ENCODE measurements at places on chromosomes 11 and 22.

- DNase-seq, result peak; percentile 14
Observed at GRCh38 chr22:22700631-22701030, 56.2 kb downstream of the GGTLC2 start.

DNA sequence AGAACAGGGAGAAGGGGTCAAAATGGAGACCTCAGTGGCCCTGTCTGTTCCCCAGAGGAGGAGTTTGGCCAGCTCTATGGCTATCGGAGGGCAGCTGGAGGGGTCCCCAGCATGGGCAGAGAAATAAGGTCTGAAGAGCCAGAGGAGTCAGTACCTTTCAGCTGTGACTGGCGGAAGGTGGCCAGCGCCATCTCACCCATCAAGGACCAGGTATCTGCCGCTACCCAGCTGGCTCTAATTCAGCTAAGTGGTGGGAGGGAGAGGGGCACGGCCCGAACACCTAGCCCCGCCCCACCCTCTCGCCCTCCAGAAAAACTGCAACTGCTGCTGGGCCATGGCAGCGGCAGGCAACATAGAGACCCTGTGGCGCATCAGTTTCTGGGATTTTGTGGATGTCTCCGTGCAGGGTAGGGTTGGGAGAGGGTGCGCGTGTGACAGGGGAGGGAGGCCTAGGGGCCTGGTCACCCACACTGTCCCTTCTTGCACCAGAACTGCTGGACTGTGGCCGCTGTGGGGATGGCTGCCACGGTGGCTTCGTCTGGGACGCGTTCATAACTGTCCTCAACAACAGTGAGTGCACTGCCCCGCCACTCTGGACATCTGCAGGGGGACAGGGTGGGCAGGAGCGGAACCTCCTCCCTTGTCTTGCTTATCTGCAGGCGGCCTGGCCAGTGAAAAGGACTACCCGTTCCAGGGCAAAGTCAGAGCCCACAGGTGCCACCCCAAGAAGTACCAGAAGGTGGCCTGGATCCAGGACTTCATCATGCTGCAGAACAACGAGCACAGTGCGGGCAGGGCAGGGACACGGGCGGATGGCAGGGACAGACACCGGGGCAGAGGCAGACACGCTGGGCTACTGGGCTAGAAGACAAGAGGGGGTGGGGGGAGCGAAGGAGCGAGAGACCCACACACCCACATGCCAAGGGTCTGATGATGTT lies 2.8 kb downstream of the CTSW start:
- no peak for DNase-seq

DNA sequence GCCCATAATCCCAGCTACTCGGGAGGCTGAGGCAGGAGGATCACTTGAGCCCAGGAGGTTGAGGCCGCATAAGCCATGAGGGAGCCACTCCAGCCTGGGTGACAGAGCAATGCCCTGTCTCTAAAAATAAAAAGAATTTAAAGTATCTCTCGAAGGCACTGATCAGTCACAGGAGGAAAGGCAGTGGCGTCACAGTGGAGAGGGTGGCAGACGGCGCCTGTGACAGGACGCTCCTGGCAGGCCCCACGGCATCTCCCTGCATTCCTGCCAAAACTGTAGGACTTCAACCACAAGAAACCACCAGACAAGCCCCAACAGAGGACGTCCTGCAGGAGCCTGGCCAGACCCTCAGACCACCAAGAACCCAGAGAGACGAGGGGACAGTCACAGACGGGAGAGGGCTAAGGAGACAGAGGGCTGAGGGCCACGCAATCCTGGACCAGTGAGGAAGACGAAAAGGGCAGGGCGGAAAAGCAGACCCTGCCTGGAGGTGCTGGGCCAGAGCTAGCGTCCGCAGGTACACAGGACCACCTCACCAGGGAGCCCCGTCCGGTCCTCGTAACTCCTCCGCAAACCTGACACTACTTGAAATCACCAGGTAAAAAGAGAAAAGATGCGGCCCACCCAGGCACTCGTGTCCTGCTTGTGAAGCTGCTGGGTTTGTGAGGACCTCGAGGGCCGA lies 5.9 kb downstream of the RNH1 start:
- DNase-seq, result no peak

GRCh38 chr11:76857781-76858410 lies 2.8 kb upstream of the ACER3 start:
- no peak for DNase-seq

DNA sequence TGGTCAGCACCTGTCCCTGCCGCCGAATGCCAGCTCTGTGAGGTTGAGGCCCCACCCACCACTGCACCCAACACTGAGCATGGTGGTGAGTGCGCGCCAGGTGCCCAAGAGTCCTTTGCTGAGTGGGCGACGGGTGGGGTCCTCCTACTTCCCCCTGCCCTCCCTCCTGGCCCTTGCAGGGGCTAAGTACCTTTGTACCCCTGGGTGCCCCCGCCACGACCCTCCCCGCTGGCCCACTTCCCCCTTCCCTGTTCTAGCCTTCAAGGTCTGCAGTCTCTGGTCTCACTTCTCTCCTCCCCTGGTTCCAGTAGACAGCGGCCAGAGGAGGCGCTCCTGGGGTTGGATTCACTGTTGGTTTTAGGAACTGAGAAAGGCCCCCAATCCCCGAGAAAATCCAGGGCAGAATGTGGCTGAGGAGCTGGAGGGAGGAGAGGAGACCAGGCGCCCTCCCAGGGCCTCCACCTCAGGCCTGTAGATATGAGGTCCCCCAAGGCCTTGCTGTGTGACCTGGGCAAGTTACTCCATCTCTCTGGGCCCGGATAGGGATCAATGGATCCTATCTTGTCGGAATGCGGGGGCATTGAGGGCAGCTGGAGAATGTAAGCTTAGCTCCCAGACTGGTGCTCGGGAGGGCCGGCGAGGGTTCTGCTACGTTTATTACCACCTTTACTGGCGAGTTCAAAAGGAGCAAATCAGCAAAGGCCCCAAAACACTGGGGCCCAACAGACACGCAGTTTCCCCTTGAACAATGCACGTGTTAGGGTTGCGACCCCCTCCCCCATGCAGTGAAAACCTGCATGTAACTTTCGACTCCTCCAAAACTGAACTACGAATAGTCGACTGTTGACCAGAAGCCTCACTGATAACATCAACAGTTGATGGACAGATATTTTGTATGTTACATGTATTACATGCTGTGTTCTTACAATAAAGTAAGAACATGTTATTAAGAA lies 31.9 kb upstream of the SMIM38 start:
- peak; percentile 63 for DNase-seq

DNA sequence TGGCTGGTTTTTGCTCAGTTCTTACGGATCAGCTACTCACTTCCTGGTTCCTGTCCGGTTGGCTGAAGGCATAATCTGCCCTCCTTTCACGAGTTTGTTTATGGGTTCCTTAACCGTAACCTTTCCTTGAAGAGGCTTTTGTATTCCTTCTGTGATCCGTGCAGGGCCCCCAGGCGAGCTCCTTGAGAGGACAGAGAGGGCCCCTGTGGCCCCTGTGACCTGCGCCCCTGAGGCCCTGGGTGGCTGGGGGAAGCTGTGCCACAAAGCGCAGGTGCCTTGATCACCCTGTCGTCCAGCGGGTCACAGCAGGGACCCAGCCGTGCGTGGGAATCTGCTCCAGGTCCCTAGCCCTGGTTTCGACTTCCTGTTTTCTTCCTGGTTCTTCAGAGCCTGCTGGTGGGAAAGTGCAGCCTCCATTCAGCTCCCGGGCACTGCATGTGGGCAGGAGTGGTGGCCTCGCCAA lies 27.8 kb upstream of the FADD start:
- DNase-seq, result no peak

DNA sequence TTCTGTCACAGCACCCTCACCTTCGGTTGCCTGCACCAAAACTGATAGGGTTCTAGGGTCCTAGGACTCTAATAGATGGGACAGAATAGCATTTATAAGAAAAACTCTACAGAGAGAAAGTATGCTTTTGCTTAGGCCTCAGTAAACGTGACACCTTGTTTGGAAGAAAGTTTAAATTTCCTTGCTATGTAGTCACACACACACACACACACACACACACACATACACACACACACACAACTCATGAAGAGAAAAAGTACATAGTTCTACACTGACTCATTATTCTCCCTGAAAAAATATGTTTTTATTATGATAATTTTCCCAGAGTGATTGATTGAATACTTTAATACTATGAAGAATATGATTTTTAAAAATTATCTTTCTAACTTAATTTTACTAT lies 220.8 kb upstream of the SNX19 start:
- DNase-seq, result no peak

DNA sequence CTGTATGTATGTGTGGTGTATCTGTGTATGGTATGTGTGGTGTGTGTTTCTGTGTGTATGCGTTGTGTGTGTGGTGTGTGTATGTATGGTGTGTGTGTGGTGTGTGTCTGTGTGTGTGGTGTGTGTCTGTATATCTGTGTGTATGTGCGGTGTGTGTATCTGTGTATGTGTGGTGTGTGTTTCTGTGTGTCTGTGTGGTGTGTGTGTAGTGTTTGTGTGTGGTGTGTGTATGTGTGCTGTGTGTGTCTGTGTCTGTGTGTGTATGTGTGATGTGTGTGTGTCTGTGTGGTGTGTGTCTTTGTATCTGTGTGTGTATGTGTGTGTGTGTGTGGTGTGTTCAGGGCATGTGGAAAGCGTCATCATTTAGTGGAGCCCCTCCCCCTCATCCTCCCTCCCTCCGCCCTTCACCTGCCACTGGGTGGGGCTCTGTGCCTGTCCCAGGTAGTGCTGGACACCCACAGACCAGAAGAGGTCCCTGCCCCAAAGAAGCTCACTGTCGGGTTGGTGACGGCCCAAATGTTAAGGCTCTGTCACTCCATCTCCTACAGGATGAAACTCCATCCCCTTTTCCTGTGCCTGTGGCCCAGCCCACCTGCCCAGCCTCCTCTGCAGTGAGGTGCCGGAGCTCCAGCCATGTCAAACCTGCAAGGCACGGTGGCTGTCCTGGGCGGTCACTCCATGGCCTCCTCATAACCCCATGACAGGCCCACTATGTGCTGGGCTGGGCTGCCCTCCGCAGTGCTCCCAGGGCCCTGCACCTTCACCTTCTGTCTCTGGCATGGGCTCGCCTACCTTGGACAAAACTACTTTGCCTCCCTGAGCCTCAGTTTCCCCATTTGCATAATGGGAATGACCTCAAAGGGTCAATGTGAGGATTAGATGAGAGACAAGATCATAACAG lies 23.4 kb upstream of the SHISAL1 start:
- DNase-seq, result no peak

GRCh38 chr11:82899186-82899820 lies 927 bp downstream of the PRCP start:
- DNase-seq, result no peak

- DNase-seq, result no peak
Observed at GRCh38 chr11:118622376-118623268, 15.2 kb downstream of the PHLDB1 start.

DNA sequence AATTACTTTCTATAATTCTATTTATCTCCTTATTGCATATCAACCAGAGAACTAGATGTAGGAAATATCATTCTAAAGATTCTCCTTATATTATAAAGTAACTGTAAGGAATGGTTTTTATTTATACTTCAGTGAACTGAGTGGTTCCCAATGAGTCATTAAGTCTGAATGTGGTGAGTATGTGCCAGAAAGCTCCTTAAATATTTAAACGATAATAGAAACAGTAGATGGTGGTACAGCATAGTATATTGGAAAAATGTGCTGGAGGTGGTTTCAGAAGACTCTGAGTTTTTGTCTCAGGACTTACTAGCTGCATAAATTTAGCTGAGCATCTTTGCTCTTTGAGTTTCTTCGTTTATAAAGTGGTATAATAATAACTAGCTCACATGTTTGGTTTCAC lies 653.5 kb downstream of the FAM181B start:
- DNase-seq, result no peak

GRCh38 chr11:534396-535209 lies 773 bp downstream of the HRAS start:
- DNase-seq, result peak; percentile 76

GRCh38 chr11:2510626-2511402 lies 66.0 kb downstream of the KCNQ1 start:
- no peak for DNase-seq

GRCh38 chr22:44192816-44193534 lies 12.2 kb downstream of the PARVG start:
- peak; percentile 45 for DNase-seq

DNA sequence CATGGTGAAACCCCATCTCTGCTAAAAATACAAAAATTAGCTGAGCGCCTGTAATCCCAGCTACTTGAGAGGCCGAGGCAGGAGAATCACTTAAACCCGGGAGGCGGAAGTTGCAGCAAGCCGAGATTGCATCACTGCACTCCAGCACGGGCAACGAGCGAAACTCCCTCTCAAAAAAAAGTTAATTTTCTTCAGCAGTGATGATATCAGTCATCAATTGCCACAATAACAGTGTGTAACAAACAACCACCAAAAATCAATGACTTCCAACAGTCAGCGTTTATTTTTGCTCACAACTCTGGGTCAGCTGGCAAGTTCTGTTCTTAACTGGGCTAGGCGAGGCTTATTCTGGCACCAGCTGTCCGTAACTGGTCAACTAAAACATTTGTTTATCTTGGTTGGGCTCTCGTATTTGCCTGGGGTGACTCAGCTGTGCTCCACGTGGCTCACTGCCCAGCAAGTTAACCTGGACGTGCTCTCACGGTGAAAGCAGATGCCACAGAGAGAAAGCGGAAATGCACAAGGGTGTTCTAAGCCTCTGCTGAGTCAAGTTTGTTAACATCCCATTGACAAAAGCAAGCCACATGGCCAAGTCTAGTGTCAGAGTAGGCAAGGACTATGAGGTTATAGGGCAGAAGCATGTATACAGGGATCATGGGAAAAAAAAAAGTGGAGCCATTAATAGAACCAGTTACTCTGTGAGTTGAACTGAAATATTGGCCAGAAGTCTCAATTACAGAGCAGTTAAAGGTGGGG lies 52.1 kb downstream of the LHFPL7 start:
- no peak for DNase-seq

DNA sequence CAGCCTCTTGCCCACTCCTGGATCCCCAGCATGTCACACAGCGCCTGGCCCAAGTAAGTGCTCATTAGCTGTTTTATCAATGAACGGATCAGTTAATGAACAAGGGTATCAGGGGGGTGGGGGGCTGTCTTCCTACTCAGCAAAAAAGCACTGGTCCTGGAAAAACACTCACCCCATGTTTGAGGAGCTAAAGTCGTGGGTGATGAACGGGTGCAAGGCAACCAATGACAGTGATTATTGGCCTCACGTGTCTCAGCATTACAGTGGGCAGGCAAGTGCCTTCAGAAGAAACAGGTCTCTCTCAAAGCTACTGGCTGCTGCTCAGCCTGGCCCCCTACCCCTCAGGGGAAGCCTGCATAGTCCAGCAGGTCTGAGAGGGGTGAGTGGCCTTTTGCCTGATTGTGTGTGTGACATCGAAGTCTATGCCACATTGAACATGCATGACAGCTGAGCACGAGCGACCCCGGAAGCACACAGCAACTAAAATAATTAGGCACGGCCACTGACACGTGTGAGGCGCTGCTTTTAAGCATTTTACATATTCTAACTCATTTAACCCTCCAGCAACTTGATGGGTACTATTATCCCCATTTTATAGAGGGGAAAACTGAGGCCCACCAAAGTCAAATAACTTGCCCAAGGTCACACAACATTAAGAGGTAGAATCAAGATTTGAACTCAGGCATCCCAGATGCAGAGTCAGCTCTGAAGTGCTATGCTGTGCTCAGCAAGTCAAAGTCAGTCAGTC lies 2.6 kb upstream of the MS4A10 start:
- DNase-seq, result peak; percentile 28

GRCh38 chr22:50148991-50149721 lies 21.4 kb upstream of the PANX2 start:
- DNase-seq, result peak; percentile 88

Measured in activated effector memory CD4-positive, alpha-beta T cell treated with anti-CD3 and anti-CD28 coated beads, Interleukin-2, amount 50 U/mL, for 16 hours (primary cell).